Endothelial cell (in vitro differentiated cells): ENCODE measurements at places on chromosomes 2 and 18. TPM values are rescaled to one million over a fixed set of nuclear protein-coding genes. Genes with fewer than 3 reads are reported as not detected.
A peak's percentile ranks its signal among the peaks of the same experiment; 100 is the strongest.

Gene CYTIP
- not detected for total RNA-seq

GRCh38 chr2:124327303-124327702 lies 302.2 kb downstream of the CNTNAP5 start:
- no peak for DNase-seq

Gene CNDP1
- total RNA-seq: not detected

- DNase-seq: peak; percentile 65
These were observed 1.8 kb downstream of the ZCCHC2 start for GRCh38 chr18:62524440-62525200.

DNA sequence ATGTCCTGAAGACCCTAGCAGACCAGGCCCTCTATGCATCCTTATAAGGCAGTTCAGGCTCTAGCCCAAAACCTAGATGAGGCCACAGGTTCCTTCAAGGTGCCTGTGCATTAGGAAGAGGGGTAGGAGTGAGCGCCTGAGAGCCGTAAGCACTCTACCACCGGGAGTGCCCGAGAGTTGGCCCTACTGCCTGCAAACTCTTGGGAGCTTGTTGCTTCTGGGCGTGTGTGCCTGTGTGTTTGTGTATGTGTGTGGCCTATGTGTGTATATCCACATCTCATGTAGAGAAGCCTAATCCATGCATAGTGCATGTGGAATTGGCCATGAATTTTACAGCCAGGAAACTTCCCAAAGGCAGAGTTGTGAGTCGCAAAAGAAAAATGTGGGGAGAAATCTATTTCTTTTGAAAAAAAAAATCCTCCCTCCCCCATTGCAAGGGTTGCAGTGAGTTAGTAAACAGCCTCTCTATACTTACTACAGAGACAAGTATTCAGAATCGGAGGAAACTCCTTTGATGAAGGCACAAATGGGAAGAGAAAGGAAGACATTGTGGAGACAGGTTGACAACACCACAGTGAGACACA lies 96.8 kb downstream of the ADD2 start:
- no peak for DNase-seq

Gene DNAJC10
- 158 TPM for total RNA-seq

GRCh38 chr2:230998882-230999281 lies 3.0 kb downstream of the SPATA3 start:
- no peak for DNase-seq

Gene CHPF
- total RNA-seq: 4.1 TPM

Gene FIGN
- total RNA-seq: 14.0 TPM

DNA sequence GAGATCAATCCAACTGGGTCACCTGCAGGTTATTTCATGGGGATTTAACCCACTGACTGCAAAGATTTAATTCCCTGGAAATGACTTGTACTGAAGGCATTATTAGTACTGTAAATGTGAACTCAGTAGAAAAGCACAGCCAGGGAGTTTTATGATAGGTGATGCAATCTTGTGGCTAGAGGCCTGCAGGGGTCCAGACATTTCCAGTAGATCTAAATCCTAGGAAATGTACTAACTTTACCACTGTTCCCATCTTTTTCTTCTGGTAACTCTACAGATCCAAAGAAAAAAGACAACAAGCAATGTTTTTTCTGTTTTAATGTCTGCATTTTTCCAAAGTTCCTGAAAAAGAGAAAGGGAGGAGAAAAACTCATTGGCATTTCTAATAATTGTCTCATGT lies 500.1 kb downstream of the ARHGAP15 start:
- no peak for DNase-seq

Gene PER2
- 5.5 TPM for total RNA-seq

GRCh38 chr2:112848833-112849232 lies 12.3 kb upstream of the IL1B start:
- DNase-seq: no peak

GRCh38 chr18:54828986-54829385 lies 709 bp downstream of the RAB27B start:
- no peak for DNase-seq

Gene DHRS9
- total RNA-seq: not detected

Gene DES
- 0.10 TPM for total RNA-seq

Gene ANO7
- total RNA-seq: 16.1 TPM

DNA sequence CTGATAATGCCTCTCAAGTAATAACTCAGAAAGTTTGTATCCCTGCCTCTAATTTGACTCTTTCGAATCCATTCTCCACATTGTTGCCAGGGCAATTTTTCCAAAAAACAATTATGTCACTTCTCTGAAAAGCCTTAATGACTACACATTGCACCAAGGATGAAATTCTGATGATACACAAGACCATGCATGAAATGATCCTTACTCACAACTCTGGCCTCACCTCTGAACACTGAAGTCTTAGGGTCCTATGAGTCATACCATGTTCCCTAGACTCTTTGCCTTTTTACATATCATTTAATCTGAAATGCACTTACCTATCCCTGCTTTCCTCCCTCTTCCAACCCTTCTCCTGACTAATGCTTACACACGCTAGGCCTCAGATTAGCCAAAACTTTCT lies 51.0 kb downstream of the WDPCP start:
- DNase-seq: no peak

- DNase-seq: no peak
These were observed 12.7 kb upstream of the SERPINB7 start for GRCh38 chr18:63762518-63762917.

Gene OTOS
- not detected for total RNA-seq

- DNase-seq: no peak
These were observed 49.3 kb downstream of the SP110 start for GRCh38 chr2:230170532-230170931.

Gene PRKCE
- 24.2 TPM for total RNA-seq

DNA sequence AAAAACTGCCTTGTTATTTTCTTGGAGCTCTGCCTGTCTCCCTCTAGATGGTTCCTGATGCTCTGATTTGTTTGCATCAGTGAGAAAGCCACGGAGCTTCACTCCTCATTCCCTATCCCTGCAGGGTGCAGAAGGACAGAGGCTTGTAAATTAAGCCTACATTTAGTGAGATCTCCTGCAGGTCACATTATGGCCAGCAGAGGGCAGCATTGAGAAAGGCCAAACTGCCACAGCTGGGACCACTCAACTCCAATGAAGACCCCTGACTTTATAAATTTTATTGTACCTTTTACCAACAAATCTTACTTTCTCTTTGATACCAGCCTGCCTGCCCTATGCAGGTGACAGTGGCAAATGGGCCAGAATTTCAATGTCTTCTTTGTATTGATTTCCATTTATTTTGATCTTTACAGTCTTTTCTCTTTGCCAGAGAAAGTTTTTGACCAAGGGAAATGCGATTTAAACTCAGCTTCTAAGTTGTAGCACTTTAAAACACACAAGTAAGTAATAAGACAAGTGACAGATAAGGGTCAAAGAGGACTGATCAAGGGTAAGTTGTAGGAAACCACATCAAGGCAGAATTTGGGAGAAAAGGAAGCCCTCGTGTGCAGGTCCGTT lies 1029.1 kb upstream of the KLHL29 start:
- peak; percentile 74 for DNase-seq

- no peak for DNase-seq
These were observed 27.4 kb downstream of the DBI start for GRCh38 chr2:119393971-119394748.

DNA sequence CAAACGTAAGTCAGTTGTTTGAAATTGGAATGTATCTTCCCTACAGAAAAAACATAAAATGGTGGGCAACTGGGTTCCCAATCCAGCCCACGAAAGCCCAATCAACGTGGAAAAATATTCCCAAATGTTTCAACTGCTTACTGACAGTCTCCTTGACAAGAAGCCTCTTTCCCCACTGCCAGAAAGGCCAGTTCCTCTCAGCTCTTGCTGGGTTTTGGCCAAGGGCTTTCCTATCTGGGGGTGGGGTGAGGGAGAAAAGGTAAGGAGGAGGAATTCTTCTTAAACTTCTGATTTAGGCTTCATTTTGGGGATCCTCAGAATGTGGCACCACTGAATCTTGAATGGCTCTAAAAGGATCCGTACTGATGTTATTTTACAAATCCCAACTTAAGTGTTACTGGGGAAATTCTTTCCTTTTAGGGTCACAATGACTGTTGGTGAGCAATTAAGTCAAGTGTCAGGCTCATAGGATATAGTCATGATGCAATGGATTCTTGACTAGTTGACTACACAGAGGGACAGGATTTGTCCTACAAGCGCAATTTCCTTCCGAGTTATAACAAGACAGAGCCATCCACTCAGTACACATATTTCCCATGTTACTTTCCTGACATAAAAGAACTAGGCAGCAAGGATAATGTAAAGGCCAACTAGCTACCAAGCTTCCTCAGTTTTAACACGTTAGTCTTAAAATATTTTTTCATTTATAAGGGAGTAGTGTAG lies 73.6 kb downstream of the SPRED2 start:
- DNase-seq: no peak

DNA sequence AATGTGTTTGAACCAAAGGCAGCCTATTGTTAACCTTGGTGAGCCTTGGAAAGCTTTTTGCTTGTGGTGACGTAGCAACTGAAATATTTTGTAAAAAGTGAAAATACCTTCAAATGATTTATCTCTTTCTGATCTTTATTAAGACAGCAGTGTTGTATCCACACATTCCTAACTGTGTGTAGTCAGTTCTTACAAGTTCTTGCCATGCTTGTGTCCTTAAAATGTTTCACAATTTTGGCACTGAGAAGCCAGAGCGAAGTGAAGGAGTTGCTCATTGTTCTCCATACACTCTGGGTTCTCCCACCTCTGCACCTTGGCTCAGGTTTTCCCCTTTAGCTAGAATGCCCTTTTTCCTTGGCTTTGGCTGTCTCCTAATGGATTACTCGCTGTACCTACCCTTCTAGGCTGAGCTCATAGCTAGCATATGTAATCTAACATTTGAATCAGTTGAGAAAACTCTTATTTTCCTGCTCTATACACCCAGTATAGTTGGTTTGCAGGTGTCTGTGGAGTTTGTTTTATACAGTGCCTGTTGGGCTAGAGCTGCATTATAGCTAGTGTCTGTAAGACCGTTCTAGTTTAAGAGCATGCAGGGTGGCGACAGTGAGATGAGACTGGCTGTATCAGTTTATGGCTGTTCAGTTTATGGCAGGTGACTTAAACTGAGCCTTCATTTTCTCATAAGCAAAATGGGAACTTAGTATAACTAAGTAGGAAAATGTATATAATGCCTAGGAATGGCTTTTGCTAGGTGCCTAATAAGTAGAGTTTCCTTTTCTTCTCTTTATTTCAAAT lies 45.5 kb downstream of the FMNL2 start:
- no peak for DNase-seq

Gene DOK6
- 2.2 TPM for total RNA-seq

Gene IL36A
- not detected for total RNA-seq

Gene NHEJ1
- 11.1 TPM for total RNA-seq

DNA sequence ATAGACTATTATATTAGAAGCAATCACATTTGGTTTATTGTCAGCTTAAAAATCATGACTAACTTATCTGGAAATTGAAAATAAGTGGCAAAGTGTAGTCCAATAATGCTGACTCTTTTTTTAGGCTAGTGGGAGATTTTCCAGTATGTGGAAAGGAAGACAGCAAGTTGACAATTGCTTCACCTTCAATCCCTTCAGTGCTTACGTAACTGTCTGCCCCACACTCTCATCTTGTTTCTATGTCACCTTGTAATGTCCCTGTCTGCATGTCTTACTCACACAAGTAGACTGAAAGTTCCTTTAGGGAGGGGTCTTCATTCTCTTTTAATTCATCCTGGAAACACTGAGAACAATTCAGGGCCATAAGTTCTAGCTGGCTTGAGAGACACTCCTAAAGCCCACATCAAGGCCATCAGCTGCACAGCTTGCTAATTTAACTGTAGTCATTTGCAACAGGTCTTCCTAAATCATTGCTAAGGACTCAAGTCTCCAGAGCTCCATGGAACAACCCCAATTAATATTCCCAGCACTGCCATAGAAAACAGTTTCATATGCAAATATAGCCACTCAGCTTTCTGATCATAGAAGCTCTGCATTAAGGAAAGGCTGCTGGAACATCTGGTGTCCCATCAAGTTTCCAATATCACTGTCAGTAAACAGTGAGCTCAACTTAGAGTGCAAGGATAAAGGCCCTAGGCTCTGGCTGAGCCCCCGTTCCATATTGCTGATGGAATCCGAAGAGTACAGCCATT lies 230.5 kb downstream of the ETAA1 start:
- DNase-seq: no peak

GRCh38 chr2:219296142-219296541 lies 13.1 kb downstream of the PTPRN start:
- no peak for DNase-seq

Gene CDH20
- total RNA-seq: not detected

GRCh38 chr18:24270937-24271380 lies 126.7 kb downstream of the OSBPL1A start:
- no peak for DNase-seq
